ENCODE measurements at places on chromosomes 16 and 17. TPM values are rescaled to one million over a fixed set of nuclear protein-coding genes. Genes with fewer than 3 reads are reported as not detected.

The MEIOB gene
- polyA plus RNA-seq = not detected

The MYO19 gene
- 72.4 TPM for polyA plus RNA-seq

The ITGAX gene
- polyA plus RNA-seq = 0.66 TPM

The MYH1 gene
- polyA plus RNA-seq = 0.06 TPM

The ZNHIT3 gene
- 68.5 TPM for polyA plus RNA-seq

The THRA gene
- 20.1 TPM for polyA plus RNA-seq

The MIEF2 gene
- polyA plus RNA-seq = 16.8 TPM

The MYCBPAP gene
- polyA plus RNA-seq = 2.4 TPM

DNA sequence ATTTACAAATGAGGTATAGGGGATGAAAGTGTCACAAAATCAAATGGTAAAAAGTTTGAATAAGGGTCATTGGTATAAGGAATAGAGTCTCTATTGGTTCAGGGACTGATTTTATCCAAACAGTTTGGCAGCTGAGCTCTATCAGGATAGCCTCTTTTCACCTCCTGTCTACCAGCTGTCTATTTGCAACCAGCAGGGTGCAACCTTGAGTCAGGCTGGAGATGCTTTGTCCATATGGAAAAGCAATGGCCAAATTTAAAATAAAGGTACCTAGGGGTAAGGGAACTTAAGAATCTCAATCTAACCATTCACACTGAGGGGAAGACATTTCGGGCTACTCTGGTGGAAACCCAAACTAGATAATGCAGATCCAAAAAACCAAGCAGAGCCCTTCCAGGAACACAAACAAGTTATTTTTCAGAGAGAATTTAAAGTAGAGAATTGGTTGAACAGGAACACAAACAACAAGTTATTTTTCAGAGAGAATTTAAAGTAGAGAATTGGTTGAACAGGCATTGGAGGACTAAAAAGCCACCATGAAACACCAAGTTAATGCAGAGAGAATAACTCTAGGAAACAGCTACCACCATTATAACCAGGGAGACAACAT lies 12.6 kb upstream of the CA10 start:
- peak; percentile 59 for DNase-seq

DNA sequence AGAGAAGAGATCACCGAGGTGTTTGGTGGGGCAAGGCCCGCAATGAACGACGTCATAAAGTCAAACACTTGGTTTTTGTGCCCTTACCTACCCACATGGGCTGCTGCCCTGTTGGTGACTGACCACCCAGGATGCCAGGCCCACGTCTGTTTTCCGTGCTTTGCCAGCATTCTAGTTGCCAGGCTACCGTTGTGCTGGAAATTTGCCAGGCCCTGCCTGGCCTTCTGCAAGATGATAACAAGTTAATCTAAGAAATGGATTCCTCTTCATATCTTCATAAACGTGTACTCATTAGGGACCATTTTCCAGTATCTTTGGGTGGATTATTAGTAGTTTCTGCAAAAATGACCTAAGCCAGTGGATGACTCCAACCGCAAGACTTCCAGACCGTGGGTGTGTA lies 35.4 kb downstream of the SLC6A4 start:
- DNase-seq = peak; percentile 38

DNA sequence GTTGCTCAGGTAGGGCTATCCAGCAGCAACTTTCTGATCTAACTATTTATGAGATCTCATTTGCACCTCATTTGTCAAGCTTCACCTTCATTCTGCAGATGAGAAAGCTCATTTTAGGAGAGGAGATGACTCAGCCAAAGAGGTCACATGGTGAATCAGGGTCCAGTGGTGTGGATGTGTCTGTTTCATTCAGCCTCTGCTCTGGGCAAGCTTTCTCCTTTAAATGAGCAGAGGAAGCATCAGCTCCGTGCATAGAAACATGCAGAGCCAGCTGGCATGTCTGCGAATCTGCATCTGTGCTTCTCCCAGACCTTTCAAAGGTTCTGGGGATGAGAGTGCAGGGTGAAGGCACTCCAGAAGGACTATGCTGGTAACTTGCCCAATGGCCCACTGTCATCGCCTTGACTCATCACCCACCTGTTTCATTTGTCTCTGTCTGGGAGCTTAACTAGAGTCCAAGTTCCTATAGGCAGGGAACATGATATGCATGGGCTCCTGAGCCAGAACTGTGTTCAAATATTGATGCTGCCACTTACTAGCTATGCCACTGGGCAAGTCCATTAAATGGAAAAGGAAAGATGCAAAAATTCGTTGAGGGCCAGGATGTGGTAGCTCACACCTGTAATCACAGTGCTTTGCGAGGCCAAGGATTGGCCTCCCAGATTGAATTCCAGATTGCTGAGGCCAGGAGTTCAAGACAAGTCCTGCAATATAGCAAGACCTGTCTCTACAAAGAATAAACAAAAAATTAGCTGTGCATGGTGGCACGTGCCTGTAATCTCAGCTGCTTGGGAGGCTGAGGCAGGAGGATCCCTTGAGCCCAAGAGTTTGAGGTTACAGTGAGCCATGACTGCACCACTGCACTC lies 67.1 kb upstream of the NLK start:
- no peak for DNase-seq

- peak; percentile 28 for DNase-seq
Measured at GRCh38 chr17:34826332-34826731, 134.9 kb downstream of the CCT6B start.

DNA sequence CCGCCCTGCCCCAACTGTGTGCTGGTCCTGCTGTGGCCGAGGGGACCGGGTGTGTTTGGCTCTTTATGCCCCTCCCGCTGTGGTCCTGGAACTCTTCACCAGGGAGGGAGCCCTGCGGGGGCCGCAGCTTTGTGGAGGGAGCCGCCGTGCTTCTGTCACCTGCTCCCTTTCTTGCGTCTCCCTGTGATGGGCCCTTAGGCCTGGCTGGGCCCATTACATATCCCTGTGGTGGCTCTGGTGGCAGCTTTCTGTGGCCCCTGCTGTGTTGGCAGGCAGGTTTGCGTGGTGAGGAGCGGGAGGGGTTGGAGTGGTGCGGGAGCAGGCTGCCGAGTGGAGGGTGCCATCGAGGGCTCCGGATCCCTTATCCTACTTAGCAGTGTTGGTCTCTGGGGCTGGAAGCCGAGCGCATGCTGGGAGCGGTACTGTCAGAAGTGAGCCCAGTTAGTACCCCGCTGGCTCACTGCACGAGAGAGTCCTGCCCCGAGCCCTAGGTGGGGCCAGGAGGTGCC lies 60.4 kb downstream of the PDPK1 start:
- no peak for DNase-seq

GRCh38 chr17:31329221-31329620 lies 7.8 kb upstream of the EVI2A start:
- no peak for DNase-seq

GRCh38 chr17:38617967-38618760 lies 12.4 kb upstream of the SRCIN1 start:
- DNase-seq = no peak

DNA sequence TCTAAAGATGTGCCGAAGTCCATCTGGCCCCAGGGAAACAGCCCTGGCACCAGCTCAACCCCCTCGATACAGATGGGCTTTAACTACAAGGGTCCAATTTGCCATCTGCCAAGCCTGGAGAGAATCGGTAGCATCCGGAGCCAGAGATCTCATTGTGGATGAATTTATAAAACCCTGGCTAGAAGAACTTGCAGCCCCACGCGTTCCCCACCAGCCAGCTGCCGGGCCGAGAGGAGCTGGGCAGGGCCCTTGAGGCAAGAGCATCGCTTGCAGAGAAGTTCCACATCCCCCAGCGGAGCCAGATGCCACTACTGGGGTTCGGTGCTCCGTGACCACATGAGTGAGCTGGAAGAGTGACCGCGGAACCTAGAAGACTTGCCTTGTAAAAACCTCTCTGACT lies 65.3 kb upstream of the NOL11 start:
- DNase-seq = no peak

- DNase-seq = no peak
Measured at GRCh38 chr16:25093208-25094061, 18.1 kb upstream of the LCMT1 start.

- peak; percentile 67 for DNase-seq
Measured at GRCh38 chr16:56932721-56933619, 1.0 kb downstream of the HERPUD1 start.

Data from SK-N-SH (cell line).